ENCODE measurements at places on chromosomes 13 and 19.

- DNase-seq: no peak
Measured at GRCh38 chr13:56412856-56413255, 727.9 kb upstream of the PRR20A start.

DNA sequence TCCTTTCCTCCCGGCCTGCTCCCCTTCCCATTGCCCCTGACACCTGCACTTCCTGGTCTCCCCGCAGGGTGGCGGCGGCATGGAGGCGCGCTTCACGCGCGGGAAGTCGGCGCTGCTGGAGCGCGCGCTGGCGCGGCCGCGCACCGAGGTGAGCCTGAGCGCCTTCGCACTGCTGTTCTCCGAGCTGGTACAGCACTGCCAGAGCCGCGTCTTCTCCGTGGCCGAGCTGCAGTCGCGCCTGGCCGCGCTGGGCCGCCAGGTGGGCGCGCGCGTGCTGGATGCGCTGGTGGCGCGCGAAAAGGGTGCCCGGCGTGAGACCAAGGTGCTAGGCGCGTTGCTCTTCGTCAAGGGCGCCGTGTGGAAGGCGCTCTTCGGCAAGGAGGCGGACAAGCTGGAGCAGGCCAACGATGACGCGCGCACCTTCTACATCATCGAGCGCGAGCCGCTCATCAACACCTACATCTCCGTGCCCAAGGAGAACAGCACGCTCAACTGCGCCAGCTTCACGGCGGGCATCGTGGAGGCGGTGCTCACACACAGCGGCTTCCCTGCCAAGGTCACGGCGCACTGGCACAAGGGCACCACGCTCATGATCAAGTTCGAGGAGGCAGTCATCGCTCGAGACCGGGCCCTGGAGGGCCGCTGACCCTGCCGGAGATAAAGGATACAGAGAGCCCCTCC, 1.7 kb downstream of the TRAPPC5 start:
- DNase-seq: no peak

GRCh38 chr19:30391052-30391451, 18.9 kb downstream of the ZNF536 start:
- DNase-seq: no peak

DNA sequence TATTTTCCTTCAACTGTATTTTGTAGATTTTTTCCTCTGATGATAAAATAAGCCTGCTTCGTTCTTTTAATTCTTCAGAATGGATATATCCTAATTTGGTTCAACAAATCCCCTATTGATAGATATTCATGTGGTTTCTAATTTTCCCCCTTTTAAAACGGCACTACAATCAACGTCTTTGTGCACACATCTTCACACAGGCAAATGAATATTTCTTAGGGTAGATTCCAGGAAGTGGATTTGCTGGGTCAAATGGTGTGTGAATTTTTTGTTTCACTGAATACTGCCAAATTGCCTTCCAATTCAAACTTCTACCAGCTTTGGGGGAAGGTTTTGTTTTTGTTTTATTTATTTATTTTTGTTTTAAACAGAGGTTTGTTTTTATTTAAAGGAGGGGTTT, 287.2 kb downstream of the FOXO1 start:
- DNase-seq: no peak

GRCh38 chr13:66567899-66568612, 662.1 kb downstream of the PCDH9 start:
- no peak for DNase-seq

- DNase-seq: no peak
Measured at GRCh38 chr19:32674153-32674930, 638 bp downstream of the ANKRD27 start.

GRCh38 chr13:104288496-104288895, 1222.3 kb upstream of the SLC10A2 start:
- DNase-seq: no peak

DNA sequence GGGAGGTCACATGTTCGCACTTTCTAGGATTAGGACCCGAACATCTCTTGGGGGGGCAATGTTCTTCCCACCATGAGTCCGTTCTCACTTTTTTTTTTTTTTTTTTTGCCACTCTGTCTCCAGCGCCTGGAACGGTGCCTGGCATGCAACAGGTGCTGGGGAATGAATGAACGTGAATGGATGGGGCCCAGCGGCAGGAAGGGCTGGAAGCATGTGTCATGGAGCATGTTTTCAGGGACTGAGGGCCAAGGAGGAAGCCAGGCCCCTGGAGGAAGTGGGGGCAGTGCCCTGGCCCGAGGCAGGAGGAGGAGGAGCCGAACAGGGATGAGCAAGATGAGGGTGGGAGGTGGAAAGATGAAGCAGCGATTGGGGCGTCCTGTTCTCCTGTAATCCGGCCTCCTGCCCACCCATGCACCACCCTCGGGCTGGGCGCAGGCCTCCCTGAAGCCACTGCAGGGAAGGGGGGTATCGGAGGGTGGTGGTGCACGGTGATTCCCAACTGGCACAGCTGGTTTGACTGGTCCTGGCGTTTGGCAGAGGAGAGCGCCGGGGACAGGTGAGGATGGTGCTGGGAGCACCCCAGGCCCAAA, 8.8 kb upstream of the SULT2B1 start:
- no peak for DNase-seq

- DNase-seq: peak; percentile 34
Measured at GRCh38 chr19:53906211-53907192, 2.6 kb upstream of the CACNG7 start.

GRCh38 chr13:45441633-45442032, 23.1 kb upstream of the COG3 start:
- no peak for DNase-seq

- no peak for DNase-seq
Measured at GRCh38 chr13:99002172-99002710, 24.4 kb upstream of the DOCK9 start.

- no peak for DNase-seq
Measured at GRCh38 chr13:46598140-46598819, 45.3 kb downstream of the LRCH1 start.

- no peak for DNase-seq
Measured at GRCh38 chr19:53994811-53995210, 3.4 kb downstream of the CACNG6 start.

GRCh38 chr13:107576430-107576829, 638.9 kb downstream of the LIG4 start:
- no peak for DNase-seq

- no peak for DNase-seq
Measured at GRCh38 chr19:6340493-6341201, 7.2 kb upstream of the ACER1 start.

GRCh38 chr13:46953331-46953730, 56.5 kb upstream of the HTR2A start:
- no peak for DNase-seq

GRCh38 chr13:99357131-99357596, 50.0 kb upstream of the GPR183 start:
- no peak for DNase-seq

DNA sequence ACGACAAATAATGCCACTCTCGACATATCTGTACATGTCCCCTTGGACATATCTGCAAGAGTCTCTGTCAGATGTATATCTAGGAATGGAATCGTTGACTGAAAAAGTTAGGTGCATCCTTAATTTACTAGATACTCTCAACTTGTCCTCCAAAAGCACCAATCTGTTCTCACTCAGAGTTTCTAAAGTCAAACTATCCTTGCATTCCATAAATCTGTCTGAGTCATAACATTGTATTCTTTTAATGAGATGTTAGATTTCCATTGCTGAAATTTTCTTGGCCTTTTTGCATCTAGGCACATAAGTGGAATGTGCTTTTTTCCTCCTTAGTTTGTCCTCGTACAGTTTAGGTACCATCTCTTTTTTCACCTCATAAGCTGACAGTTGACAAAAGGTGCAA, 139.8 kb downstream of the PTPRS start:
- DNase-seq: no peak

- DNase-seq: no peak
Measured at GRCh38 chr13:44237276-44237767, 136.3 kb upstream of the SERP2 start.

- no peak for DNase-seq
Measured at GRCh38 chr19:11365557-11366117, 8.8 kb upstream of the SWSAP1 start.

- no peak for DNase-seq
Measured at GRCh38 chr19:4279530-4280422, 710 bp downstream of the SHD start.

DNA sequence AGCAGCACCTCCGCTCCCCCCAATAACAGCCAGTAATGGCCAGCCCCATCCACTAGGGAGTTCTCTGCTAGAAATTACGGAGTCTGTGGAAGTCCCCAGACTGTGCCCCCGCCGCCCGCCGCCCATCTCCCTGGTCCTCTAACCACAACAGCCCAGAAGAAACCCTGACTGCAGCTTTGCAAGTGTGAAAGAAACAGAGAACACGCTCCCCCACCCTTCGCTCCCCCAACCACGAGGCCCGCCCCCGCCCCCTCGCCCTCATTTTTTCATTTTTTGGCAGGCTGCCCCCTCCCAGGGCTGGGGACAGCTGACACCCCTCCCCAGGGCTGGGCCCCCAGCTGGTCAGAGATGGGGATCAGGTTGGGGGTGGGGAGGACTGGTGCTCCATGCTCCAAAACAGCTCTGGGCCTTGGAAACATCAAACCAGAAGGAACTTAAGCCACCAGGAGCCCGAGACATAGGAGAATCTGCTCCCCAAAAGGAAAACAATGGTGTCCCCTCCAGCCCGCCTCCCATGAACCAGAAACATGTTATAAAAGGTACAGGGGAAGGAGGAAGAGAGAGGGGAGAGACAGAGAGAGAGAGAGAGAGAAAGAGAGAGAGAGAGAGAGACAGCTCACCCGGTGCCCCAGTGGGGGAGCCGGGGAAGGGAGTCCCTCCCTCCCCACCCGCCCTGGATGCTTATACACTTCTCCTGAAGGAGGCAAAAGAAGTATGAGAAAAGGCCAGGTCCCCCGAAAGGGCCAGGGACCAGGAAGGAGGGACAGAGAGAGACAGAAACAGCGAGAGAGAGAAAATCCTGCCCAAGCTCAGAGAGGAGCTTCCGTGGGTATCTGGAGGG, 29.8 kb upstream of the ASF1B start:
- DNase-seq: no peak

GRCh38 chr13:27168906-27169657, 2.5 kb downstream of the USP12 start:
- no peak for DNase-seq

DNA sequence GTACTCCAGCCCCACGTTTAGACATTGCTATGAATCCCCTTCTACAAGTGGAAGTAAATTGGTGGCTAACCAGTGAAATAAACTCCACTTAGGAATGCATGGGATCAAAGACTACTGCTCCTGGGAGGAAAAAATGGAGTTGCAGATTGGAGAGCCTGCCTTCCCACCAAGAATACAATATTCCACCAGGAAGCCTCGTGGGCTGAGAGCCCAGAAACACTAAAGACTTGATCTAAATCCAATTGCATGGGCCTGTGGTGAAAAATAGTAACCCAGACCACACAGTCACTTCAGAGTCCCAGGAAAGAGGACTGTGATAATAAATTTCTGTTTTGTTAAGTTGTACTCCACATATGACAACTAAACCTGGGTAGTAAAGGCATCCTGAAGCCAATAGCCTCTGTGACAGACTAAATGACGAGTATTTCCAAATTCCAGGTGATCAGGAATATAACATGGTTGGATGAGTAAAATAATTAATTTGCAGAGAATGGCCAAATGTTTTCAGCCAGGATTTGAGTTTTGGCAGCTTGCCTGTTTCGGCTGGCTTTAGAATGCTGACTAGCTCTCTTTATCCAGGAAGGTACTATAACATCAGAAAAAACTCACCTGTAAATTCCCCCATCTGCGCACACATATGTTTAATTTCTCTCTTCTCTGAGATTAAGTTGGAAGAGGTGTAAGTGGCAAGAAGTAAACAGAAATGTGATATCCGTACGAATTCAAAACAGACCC, 480.3 kb downstream of the LIG4 start:
- DNase-seq: no peak

DNA sequence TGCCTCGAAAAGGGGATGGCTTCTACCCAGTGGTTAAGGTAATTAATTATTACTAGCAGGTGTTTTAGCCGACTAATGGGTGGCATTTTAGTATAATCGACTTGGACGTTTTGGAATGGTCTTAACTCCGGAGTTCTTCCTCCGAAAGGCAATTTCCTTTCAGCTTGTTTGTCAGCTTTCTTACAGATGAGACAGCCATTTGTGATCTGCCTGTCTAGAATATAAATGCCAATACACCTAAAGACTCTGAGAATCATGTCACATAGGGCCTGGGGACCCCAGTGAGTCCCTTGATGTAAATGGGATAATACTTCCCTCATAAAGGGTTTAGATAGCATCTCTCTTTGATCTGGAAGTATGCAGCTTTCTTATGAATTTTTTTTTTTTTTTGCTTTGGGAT, 41.9 kb upstream of the PSG9 start:
- DNase-seq: no peak

- no peak for DNase-seq
Measured at GRCh38 chr13:73189776-73190175, 131.0 kb downstream of the KLF5 start.

- no peak for DNase-seq
Measured at GRCh38 chr19:13260883-13261653, 110.9 kb downstream of the IER2 start.

DNA sequence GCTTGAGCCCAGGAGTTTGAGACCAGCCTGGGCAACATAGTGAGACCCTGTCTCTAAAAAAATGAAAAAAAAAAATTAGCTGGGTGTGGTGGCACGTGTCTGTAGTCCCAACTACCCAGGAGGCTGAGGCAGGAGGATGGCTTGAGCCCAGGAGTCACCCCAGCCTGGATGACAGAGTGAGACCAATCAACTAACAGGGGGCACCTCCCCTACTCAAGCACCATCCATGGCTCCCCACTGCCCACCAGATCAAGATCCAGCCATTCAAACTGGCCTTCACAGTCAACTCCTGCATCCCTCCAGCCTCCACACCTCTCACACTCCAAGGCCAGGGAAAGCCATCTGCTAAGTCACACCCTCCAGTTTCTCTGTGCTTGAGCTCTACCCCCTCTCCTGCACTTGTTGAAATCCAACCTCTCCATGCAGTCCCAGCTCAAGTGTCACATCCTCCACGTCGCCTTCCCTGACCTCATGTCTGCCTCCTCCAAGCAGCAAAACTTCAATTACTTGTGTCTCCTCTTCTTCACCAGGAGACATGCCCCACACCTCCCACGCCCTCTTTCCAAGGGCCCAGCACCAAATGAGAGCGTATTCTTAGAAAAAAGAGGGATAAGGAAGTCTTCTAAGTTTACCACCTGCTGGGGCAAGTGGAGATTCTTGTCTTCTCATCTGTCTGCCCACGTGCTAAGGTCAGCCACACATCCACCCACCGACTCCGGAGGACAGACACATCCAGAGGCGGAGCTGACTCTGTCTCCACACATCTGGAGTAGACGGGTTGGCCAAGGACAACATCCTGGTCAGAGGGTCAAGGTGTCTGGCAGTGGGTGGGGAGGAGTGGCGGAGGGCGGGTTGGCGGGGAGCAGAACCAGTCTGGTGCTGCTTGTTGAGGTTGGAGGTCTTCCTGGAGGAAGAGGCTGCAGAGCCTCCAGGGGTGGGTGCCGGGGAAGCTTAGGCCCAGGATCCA, 974 bp upstream of the CYP4F22 start:
- DNase-seq: no peak

- no peak for DNase-seq
Measured at GRCh38 chr13:99960663-99961311, 10.8 kb downstream of the ZIC5 start.

- DNase-seq: no peak
Measured at GRCh38 chr19:16296713-16297112, 27.9 kb upstream of the KLF2 start.

Data from stimulated activated CD8-positive, alpha-beta memory T cell treated with anti-CD3 and anti-CD28 coated beads, Interleukin-2, amount 100 ng/mL, for 1 hour (primary cell).